ENCODE measurements at places on chromosomes 1 and 21. TPM values are rescaled to one million over a fixed set of nuclear protein-coding genes. Genes with fewer than 3 reads are reported as not detected.

STYXL2 gene
- not detected for total RNA-seq

- DNase-seq: no peak
Observed at GRCh38 chr1:11196945-11197344, 7.8 kb downstream of the ANGPTL7 start.

TBX15 gene
- 5.9 TPM for total RNA-seq

GRCh38 chr1:9655836-9656235 lies 4.3 kb downstream of the PIK3CD start:
- DNase-seq: no peak

CLEC20A gene
- not detected for total RNA-seq

GRCh38 chr1:220056374-220056773 lies 10.1 kb upstream of the EPRS1 start:
- no peak for DNase-seq

DNA sequence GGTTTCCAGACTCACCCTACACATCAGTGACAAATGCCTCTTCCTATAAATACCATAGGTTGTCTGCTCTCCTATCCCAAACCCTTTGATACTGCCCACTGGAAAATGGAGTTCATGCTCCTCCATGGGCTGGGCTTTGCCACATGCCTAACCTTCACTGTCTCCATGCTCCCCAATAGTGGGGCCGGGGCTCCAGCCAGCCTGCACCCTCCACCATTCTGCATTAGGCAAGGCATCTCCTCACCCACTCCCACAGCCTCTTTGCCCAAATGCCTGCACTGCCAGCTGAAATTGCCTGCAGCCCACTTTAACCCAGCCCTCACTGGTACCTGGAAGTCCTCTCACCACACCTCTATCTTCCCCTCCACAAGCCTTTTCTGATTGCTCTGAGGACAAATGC lies 18.2 kb upstream of the MPZL1 start:
- DNase-seq: no peak

DNA sequence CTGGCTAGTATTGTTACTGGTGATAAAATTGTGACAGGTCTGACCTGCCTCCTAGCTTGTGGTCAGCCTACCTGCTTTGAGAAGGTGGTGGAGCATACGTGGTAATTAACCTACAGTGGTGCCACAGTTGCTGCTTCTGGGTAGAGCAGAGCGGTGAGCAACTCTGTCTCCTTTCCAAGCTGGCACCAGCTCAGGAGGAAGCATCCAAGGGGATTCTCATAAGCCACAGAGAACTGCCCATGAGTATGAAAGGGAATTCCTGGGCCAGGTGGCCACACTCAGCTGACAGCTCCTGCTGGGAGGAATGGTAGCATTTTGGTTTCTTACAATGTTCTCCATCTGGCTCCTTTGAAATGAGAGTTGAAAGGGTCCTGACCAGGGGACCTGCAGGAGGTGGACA lies 39.4 kb downstream of the ATP2B4 start:
- DNase-seq: no peak

GRCh38 chr1:247295274-247295684 lies 36.4 kb downstream of the ZNF496 start:
- no peak for DNase-seq

- no peak for DNase-seq
Observed at GRCh38 chr21:35719080-35719479, 341.2 kb downstream of the SETD4 start.

- no peak for DNase-seq
Observed at GRCh38 chr1:15571266-15571665, 13.6 kb downstream of the AGMAT start.

DNA sequence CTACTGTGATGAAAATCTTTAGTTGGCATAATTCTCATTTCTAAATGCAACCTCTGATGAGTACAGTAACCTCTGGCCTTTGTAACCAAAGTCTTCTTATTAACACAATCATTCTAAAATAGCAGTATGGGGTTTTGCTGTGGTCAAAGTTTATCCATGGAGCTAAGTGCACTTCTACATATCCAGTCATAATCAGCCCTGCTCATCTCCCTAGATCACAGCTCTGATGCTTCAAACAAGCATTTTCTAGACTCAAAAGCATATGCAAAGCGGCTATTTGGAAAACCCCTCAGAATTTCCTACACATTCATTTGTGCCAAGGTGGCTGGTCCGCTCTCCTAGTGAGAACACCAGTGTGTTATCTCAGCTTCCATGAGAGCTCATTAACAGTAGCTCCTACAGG lies 418.6 kb downstream of the MRPL39 start:
- no peak for DNase-seq

GRCh38 chr1:220451532-220451931 lies 76.4 kb upstream of the MARK1 start:
- DNase-seq: no peak

TNFRSF9 gene
- not detected for total RNA-seq

PTPRC gene
- 36.0 TPM for total RNA-seq

PDC gene
- not detected for total RNA-seq

PCAT6 gene
- 1.8 TPM for total RNA-seq

- DNase-seq: no peak
Observed at GRCh38 chr1:3777647-3778589, 5.4 kb downstream of the SMIM1 start.

GRCh38 chr1:8969937-8970336 lies 24.3 kb downstream of the CA6 start:
- no peak for DNase-seq

DNA sequence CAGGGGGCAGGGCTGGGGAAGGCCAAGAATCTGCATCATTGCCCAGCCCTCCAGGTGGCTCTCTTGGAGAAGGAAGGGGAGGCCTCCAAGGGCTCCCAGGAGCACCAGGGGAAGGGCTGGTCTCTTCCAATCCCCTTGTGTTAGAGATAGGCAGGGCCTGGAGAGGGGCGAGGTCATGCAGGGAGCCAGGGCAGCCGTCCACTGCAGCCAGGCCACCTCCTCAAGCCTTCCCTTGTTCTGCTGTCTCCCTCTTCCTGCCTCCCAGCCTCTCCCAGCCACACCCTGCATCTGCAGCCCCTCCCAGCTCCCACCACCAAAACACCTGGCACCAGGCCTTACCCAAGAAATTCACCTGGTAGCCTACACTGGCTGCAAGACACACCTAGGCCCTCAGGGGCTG lies 105.3 kb upstream of the IFFO2 start:
- no peak for DNase-seq

GRCh38 chr1:30754684-30755171 lies 2.8 kb downstream of the LAPTM5 start:
- DNase-seq: no peak

ACTN2 gene
- not detected for total RNA-seq

THEM5 gene
- total RNA-seq: not detected

GJB4 gene
- total RNA-seq: 0.15 TPM

- DNase-seq: no peak
Observed at GRCh38 chr1:15410223-15410883, 665 bp downstream of the EFHD2 start.

- no peak for DNase-seq
Observed at GRCh38 chr1:2288816-2289536, 60.9 kb downstream of the SKI start.

DNA sequence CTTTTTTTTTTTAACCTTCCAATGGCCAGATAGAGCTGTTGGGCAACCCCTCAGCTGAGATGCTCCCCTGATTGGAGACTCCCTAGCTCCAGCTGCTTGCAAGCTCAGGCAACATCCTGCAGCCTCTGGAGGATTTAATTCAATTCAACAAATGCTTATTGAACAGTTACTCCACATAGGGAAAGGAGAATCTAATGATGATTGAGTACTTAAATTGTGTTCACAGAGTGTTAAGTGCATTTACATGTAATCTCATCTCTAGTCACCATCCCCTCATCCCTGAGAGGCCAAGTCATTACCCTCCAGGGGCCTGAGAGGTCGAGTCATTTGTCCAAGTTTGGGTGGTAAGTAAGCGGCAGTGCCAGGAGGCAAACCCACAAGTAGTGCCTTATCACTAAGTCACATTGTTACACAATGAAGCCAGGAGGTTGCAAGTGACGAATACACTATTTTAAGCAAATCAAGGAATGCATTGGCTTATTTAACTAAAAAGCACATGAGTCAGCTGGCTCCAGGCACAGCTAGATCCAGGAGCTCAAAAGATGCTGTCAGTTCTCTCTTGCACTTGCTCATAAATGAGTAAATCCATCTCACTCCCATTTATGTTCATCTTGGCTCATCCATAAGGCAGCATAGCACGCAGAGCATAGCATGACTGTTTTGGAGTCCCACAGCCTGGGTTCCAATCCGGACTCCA lies 64.3 kb downstream of the OPTC start:
- DNase-seq: no peak

DNA sequence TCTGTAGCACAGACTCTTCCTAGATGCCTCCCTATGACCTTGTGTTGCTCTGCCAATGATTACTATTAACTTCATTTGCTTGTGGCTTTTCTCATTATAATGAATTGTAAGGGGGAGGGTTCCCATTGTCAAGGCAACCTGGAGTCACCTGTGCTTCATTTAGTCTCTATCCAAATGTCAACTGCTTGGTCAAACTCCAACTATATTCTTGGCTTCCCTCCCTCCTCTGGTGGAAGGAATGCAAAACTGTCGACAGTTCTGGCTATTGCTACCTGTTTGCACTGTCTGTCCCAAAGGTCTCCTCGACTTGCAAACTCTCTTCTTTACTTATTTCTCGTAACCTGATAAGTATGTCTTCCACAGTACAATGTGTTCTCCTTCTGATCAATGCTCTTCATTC lies 100.3 kb downstream of the CACNA1E start:
- DNase-seq: no peak

RAB29 gene
- 22.4 TPM for total RNA-seq

GRCh38 chr1:9835758-9836631 lies 12.2 kb upstream of the CLSTN1 start:
- DNase-seq: peak; percentile 86

DNA sequence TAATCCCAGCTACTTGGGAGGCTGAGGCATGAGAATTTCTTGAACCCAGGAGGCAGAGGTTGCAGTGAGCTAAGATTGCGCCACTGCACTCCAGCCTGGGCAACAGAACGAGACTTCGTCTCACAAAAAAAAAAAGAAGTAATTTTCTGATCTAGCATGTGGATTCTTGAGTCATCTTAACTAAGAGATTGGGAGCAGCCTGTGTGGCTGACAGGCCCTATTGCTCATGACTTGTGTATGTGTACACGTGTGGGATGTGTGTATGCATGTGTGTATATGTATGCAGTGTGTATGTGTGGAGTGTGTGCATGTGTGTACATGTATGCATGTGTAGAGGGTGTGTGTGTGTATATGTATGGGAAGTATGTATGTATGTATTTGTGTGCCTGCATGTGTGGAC lies 29.5 kb downstream of the DOP1B start:
- DNase-seq: no peak

DNA sequence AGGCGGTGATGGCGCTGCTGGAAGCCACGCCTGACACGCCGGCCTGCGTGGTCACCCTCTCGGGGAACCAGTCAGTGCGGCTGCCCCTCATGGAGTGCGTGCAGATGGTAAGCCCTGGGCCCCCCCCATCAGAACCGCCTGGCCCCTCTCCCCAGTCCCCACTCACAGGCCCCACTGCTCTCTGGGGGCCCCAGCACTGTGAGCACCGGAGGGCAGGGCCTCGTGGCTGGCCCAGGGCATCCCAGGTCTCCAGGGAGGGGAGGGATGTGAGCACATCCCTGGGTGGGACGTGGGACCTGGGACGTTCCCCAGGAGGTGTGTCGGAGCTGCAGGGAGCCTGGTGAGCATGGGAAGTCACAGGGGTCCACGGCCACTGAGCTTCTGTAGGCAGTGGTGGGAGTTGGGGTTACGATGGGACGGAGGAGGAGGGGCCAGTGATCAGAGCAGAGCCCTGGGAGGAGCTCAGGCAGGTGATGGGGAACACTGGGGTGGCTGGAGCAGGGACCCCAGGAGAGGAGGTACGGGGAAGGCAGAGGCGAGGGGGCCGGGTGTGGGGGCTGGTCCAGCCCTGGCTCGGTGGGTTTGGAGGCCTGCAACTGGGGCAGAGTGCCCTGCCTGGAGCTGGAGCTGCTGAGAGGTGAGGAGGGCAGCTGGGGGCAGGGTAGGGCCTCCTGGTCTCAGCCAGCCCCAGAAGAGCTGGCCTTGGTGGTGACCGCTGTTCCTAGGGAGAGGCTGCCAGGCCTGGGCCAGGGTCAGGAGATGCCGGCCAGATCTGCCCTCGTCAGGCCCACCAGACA lies 18.8 kb downstream of the PFKL start:
- no peak for DNase-seq
